Cerebellum (tissue), 4 donors: ENCODE measurements at places on chromosomes 7 and 10. TPM values are rescaled to one million over a fixed set of nuclear protein-coding genes. Genes with fewer than 3 reads are reported as not detected.

Gene ADAMTS14
- total RNA-seq: 1.2 TPM

Gene CADPS2
- total RNA-seq: 83.7 TPM

Gene EPDR1
- 21.2 TPM for total RNA-seq

Gene LLCFC1
- not detected for total RNA-seq

Gene FOXI2
- not detected for total RNA-seq

Gene KAZALD1
- 1.3 TPM for total RNA-seq

Gene NEURL1
- 16.8 TPM for total RNA-seq

Gene ANKRD22
- not detected for total RNA-seq

Gene OR2A5
- total RNA-seq: not detected

Gene PTPN12
- 102 TPM for total RNA-seq

Gene ZNF32
- total RNA-seq: 28.5 TPM

Gene TDRD1
- total RNA-seq: 0.45 TPM

Gene WDR86
- total RNA-seq: 33.8 TPM

Gene TAS2R40
- total RNA-seq: not detected

Gene HTR5A
- 2.1 TPM for total RNA-seq

Gene PDCD4
- 89.3 TPM for total RNA-seq

Gene IQUB
- total RNA-seq: 8.2 TPM

Gene GALNT17
- 41.3 TPM for total RNA-seq

Gene PARP12
- total RNA-seq: 8.1 TPM

Gene C1GALT1
- total RNA-seq: 34.8 TPM

Gene TRIM4
- 20.7 TPM for total RNA-seq
